ENCODE measurements at places on chromosomes 7 and 10. TPM values are rescaled to one million over a fixed set of nuclear protein-coding genes. Genes with fewer than 3 reads are reported as not detected.

The ZNF398 gene
- 6.6 TPM for total RNA-seq

The ZPBP gene
- not detected for total RNA-seq

The TRPV6 gene
- not detected for total RNA-seq

The PDCD4 gene
- total RNA-seq: 36.8 TPM

The SPDYE2B gene
- not detected for total RNA-seq

The PRKG1 gene
- total RNA-seq: 3.4 TPM
